RPMI8226 (cell line): ENCODE measurements at places on chromosomes 2 and 18.

DNA sequence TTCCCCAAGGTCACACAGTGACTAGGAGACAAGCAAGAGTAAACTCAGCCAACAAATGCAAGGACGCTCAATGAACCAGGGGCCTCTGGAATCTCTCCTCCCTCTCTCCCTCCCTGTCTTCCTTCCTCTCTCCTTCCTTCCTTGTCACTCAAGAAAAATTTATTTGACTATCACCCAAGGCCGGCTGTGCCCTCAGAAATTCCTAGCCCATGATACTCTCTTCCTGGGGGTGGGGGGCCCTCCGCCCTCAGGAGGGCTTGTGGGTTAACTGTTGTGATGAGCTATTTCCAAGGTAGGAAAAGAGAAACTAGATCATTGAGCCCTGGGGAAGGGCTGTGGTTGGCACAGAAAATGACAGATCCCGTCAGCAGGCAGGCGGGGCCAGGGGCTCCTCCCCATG lies 21.7 kb downstream of the INHBB start:
- DNase-seq, result no peak

DNA sequence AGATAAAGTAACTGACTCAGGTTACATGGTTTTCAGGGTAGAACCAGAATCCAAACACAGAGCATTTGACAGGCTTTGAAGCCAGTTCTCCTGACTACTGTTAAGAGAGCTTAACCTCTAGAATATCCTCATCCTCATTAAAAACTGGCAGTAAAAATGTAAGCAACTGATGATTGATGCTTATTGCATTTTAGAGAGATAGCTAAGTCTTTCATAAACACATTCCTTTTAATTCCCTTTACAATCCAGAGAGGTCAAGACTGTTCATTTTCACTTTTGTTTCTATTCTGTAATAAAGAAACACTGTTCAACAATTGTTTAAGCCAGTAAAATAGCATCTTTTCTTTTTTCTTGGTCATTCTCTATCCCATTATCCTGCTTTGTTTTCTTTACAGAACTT lies 53.9 kb upstream of the RAB27B start:
- no peak for DNase-seq

- DNase-seq, result peak; percentile 60
Measured at GRCh38 chr2:204691911-204692510, 146.7 kb downstream of the PARD3B start.

DNA sequence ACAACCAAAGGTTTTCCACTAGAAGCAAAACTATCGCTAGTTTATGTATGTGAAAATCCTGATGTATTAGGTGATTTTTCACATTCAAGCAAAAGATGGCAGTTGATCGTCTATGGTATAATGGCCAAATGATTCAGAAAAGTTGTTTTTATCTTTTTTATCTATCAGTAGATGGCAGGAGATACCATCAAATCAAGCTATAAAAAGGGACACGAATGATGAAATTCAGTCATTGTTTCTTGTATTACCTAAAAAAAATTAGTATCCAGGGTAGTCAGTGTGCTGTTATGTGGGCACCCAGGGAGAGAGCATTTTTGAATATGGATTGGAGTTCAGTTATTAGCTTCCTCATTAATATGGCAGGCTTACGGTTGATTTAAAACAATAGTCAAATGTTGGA lies 22.9 kb upstream of the CAVIN2 start:
- no peak for DNase-seq

- no peak for DNase-seq
Measured at GRCh38 chr2:113850687-113851086, 39.2 kb upstream of the ACTR3 start.

- no peak for DNase-seq
Measured at GRCh38 chr2:106532236-106532635, 45.1 kb downstream of the CD8B2 start.

DNA sequence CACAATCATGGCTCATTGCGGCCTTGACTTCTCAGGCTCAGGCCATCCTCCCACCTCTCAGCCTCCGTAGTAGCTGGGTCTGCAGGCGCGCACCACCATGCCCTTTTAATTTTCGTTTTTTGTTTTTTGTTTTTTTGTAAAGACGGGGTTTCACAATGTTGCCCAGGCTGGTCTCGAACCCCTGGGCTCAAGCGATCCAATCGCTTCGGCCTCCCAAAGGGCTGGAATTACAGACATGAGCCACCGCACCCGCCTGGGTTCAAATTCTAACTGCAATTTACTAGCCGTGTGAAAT lies 12.3 kb upstream of the DCTN1 start:
- no peak for DNase-seq

- DNase-seq, result no peak
Measured at GRCh38 chr18:21241301-21242048, 557 bp upstream of the GREB1L start.

- DNase-seq, result no peak
Measured at GRCh38 chr2:190849774-190850173, 30.8 kb upstream of the GLS start.

DNA sequence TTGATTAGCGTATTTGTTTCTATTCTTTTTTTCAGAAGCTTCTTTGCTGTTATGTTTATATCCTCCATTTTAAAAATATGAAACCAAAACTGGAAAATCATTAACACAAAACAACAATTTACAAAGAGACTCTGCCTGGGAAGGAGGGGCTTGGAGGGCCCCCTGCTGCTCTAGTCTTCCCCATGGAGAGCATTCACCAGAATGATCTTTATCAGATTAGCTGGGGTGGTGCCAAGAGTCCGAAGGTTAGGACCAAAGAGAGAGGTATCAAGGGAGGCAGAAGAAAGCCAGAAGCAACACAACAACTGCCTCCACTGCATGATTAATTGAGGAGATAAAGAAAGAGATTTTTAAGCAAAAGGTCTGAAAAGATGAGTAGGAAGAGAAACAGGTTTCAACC lies 218.6 kb downstream of the IRS1 start:
- DNase-seq, result no peak

GRCh38 chr2:29070526-29070925 lies 3.8 kb downstream of the PCARE start:
- DNase-seq, result no peak

DNA sequence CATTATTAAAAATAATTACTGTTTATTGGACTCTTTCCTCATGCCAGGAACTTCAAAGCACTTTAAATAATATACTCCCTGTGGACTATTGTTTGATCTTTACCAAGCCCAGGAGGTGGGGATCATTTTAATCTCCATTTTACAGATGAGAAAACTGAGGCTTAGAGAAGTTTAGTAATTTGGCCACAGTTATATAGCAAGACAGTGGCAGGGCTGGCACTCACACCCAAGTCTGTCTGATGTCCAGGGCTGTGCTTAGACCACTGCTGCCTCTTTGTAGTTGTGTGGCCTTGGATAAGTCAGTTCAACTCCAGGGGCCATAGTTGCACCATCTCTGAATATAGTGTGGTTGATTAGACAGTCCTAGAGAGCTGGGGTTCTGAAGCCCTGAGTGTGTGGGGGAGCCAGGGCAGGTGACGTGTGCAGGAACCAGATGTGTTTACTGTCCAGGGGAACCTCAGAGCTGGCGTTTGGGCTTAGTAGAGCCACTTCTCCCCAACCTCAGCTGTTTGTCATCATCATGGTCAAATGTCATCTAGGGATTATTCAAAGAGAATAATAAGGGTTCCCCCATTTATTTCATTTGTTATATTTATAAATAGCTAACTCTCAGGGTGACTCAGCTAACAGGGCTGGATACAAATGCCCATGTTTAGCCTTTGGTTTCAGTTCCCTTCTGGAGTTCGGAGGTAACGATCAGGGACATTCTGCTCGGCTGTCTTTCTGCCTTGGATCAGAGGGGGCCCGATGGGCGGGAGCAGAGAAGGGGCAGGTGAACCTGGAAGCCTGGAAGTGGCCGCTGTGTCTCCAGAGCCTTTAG lies 68.0 kb downstream of the BOLA3 start:
- DNase-seq, result peak; percentile 79

GRCh38 chr18:73164430-73164829 lies 296.6 kb upstream of the NETO1 start:
- DNase-seq, result no peak

GRCh38 chr2:133240491-133241223 lies 327.6 kb downstream of the NCKAP5 start:
- no peak for DNase-seq

DNA sequence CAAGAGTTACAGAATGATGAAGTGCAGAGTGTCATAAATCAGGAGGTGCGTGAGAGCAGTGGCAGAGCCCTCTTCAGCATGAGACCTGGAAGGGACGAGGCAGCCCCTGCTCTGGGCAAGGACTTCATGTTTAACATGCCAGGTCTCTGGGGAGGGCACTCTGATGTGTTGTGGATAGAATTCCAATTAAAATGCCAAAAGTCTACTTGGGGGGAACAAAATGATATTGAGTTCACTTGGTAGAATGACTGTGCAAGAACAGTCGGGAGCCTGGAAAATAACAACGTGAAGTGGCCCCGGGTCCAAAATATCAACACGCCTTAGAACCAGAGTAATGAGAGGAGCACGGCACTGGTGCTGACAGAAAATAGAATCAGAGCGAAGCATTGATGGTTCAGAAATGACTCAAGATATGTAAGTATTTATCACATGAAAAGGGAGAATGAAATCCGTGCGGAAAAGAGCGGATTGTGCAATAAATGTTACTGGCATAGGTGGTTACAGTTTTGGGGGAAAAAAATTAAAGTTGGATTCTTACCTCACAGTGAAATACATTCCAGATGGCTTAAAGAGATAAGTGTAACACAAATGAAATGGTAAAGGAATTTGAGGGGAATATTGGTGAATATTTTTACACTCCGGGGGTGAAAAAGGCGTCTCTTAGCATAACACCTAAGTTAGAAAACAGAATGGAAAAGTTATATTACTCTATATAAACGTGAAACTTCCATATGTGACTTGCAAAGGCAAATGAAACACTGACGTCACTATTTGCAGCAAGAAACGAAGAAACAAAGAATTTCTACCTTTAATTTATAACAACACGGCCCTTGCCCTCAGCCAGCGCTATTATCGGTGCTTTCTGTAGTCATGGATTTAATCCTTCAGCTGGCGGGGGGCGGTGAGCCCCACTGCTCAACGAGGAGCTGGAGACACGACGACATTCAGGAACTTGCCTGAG lies 159.4 kb upstream of the TWIST2 start:
- DNase-seq, result no peak

DNA sequence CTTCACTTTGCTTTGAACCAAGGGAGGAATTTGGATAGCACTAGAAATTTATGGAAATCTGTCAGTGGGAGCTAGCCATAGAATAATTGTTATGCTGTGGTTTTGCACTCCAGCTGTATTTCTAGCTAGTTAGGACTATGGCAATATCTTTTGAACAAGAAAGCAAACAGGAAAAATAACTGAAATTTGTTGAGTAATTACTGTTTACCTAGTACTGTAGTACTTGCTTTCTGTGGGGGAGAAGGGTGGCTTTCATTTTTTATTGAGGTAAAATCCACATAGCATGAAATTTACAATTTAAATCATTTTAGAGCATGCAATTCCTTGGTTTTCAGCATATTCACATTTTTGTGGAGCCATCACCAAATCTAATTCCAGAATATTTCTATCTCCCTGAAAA lies 28.4 kb downstream of the MBD5 start:
- no peak for DNase-seq

- no peak for DNase-seq
Measured at GRCh38 chr2:214575465-214575864, 164.6 kb downstream of the VWC2L start.

DNA sequence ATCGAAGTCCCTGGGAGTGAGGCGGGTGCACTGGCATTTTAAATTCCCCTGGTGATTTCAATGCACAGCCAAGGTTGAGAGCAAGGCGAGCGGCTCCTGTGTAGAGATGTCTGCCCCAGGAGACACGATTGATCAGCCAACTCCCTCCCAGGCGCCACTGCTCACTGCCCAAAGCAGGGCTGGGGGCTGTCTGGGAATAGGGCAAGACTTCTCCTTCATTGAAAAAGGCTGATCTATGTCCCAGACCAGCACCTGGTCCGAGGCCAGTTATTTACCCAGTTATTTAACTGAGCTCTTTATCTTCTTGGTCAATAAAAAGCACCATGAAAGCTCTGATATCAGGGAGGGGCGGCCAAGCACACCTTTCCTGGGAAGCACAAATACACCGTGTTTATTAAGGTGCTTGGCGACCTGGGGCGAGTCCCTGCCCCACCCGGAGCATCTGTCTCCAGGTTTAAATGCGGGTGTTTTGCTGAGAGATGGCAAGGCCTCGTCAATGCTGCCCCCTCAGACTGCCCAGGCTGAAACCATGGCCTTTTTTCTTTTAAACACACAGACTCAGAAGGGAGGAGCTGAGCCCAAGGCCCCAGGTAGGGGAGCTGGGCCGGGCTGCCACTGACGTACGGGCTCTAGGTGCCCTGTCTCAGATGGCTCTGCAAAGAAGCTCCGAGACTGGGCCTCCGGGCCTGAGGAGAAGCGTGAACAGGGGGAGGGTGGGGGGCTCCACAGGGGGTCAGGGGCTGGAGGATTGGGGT lies 73.9 kb upstream of the HPCAL1 start:
- DNase-seq, result no peak

GRCh38 chr2:2229626-2230432 lies 101.2 kb downstream of the MYT1L start:
- no peak for DNase-seq

GRCh38 chr2:50401772-50402653 lies 629.9 kb downstream of the NRXN1 start:
- peak; percentile 54 for DNase-seq

DNA sequence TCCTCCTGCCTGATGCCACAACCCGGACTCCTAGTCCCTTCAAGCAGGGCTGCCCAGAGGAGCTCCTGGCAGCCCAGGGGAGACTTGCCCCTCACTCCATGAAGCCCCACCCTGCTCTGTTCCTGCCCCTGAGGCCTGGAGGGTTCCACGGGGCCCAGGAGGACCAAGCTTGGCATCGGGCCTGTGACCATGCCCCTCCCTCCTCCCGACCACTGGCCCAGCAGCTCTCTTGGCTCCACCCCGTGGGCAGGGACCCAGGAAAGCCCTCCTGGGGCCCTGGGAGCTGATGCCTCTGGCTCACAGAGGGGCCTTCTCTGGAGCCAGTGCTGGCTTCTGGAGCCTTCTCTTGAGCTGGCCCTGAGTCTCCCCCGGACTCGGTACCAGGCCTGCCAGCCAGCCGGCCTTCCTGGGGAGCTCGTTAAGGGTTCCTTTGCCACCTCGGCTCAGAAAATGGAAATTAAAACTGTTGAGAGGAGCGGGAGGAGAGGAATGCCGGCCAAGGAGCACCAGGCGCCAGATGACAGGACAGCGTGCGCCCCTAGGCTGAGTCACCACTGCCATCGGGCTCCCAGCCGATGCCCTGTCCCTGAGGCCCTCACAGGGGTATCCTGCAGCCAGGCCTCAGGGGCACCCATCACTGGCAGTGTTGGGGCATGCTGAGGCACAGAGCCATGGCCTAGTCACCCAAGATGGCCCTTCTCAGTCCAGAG lies 40.6 kb upstream of the SNED1 start:
- DNase-seq, result no peak

- DNase-seq, result no peak
Measured at GRCh38 chr2:167729911-167730310, 517.5 kb downstream of the STK39 start.

DNA sequence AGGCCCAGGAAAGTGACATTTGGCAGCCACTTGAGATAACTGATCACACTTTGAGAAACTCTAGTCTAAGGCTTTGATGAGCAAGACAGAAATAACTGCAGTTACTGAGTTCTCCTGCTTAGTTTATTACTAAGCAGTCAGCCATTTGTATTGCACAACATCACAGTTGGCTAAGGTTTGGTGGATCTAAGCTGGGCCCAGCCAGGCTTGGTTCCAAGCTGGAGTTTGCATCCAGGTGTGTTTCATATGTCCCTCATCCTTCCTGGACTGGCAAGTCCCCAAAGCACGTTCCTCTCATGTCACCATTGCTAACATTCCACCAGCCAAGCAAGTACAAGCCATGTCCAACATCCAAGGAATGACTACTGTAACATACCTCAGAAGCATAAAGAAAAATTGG lies 71.3 kb upstream of the ZNF532 start:
- DNase-seq, result no peak
